ENCODE measurements at places on chromosomes 7 and 10.

- DNase-seq, result peak; percentile 89
Observed at GRCh38 chr7:80942261-80943041, 23.6 kb upstream of the SEMA3C start.

GRCh38 chr10:103545771-103546281 is 52.3 kb downstream of the NEURL1 start:
- no peak for DNase-seq

GRCh38 chr7:22709857-22710256 is 17.1 kb upstream of the IL6 start:
- DNase-seq, result no peak

- DNase-seq, result no peak
Observed at GRCh38 chr10:56258991-56259390, 102.1 kb downstream of the ZWINT start.

GRCh38 chr7:68868978-68869377 is 729.3 kb upstream of the AUTS2 start:
- DNase-seq, result no peak

GRCh38 chr10:77581738-77582137 is 55.9 kb downstream of the KCNMA1 start:
- no peak for DNase-seq

GRCh38 chr10:89857431-89858042 is 156.1 kb downstream of the KIF20B start:
- DNase-seq, result no peak

DNA sequence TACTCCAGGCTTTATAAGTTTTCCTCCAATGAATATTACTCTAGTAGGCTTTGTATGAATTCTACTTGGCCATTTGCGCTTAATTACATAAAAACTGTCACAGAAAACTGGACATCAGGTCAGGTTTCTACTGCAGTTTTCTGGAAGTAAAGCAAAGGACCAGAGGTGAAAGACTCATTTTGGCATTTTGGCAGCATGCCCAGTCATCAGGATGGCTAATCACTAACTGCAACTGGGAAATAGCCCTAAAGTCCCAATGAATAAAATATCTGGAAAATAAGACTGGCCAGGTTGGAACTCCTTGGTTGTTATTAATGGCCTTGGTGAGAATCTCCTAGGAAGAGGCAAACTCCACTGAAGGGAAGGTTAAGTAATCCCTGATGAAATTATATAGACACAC is 75.5 kb downstream of the COPG2 start:
- DNase-seq, result no peak

DNA sequence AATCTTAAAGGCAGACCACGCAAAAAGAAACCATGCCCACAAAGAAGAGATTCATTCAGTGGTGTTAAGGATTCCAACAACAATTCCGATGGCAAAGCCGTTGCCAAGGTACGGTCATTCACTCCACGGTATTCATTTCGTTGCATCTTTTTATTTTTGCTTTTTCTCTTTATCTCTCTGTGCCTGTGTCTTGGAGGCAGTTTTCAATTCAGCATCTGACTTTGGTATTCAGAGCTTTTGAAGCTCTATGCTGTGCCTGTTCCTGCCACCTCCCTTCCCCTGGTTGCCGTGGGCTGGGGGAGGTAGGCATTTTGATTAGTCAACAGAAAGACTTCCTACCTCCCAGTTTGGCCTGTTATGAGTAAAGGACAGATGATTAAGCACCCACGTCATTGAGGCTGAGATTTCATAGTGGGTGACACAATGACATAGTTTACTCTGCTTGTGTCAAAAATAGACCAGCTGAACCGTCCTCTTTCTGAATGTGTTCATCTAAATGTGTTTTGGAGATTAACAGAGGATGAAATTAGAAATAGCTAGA is 149.5 kb downstream of the ARID5B start:
- DNase-seq, result no peak

- no peak for DNase-seq
Observed at GRCh38 chr7:129530795-129531391, 28.6 kb downstream of the SMKR1 start.

GRCh38 chr10:99234041-99234790 is 1.4 kb downstream of the HPSE2 start:
- DNase-seq, result no peak

DNA sequence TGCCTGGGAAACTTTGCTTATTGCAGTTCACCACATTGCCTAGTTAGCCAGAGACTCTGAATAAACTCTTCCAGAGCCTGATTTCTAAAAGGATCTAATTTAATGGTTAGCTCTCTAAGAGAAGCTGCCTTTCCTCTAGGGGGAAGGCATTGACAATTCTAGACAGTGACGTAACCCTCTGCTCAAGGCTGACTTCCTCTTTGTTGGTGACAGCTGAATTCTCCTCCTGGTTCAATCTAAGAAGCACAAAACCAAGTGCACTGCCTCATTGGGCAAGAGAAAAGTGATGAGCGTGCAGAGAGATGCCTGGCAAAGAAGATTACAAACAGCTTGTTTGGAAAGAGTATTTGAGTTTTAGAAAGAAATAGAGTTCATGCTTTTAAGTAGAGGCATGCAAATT is 102.7 kb downstream of the MACC1 start:
- peak; percentile 57 for DNase-seq

- no peak for DNase-seq
Observed at GRCh38 chr7:77933394-77933793, 134.8 kb downstream of the PHTF2 start.

DNA sequence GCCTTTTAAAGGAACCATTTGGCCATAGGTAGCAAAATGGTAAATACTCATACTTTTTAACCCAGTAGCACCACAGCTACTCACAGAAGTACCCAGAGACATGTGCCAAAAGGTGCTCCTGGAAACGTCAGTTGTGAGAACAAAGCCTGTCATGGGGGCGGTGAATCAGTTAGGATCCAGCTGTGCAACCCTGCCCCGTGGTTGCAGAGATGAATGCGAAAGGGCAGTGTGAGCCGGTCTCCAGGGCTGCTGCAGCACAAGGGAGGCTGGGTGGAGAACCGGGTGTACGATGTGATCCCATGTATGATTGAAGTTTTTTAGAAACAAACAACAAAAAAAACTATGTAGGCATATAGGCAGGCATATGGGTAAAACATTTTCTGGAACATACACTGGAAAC is 1.3 kb upstream of the LRRC18 start:
- DNase-seq, result no peak

DNA sequence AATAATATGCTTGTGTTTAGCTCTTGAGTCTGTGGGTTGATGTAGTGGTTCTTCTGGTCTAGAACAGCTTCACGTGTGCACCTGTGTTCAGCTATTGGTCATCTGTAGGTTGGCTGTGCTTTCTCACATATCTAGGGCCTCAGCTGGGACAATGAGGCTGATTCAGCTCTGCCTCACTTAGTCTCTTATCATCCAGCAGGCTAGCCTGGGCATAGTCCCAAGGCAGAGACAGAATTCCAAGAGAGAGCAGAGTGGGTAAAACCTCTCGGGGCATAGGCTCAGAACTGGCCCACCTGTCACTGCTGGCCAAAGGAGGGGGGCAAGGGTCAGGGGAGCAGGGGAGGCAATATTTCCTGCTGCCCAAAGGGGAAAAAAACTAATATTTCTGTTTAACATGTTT is 32.0 kb upstream of the MXI1 start:
- DNase-seq, result no peak

DNA sequence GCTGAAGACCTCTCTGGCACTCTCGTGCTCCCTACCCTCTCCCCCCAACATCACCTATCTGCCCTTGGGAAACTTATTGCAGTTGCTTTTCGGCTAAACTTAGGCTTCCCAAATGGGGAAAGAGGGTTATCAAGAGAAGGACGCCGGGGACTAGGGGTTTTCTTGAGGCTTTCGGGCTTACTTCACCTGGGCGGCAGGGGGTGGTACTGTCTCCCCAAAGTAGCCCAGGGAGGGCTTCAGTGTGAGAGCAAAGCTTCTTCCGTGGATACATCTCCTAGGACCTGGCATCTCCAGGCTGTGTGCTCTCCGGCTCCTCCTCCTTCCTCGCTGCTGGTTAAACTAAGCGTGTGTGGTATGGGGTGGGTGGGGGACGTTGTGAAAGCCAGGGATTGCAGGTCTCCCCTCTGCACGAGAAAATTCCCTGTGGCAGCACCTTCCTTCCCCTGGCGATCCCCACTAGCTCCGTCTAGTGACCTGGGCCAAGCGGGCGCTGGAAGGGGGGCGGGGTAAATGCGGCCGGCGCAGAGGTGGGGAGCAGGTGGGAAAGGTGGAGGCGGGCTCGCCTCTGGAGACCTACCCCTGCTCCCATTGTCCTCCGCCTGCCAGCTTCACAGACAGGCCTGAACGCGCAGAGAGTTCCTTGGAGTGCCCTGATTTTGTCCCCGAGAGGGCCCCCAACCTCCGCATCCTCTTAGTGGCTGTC is 1.1 kb downstream of the PLXDC2 start:
- no peak for DNase-seq

DNA sequence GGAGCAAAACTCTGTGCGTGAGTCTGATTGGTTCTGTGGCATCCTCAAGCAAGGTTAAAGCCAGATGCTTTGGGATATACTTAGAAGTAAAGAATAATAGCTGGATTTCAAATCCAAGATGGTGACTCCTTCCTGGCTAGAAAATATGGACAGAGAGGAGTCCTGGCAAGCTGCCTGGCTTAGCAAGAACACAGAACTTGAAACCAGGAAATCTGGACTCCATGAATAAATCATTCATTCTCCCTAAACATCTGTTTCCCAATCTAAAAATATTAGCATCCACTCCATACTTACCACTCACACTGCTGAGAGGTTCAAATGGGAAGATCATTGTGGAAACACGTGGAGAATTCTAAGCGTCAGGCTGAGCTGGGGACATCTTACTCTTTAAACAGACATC is 1074.1 kb upstream of the AUTS2 start:
- no peak for DNase-seq

DNA sequence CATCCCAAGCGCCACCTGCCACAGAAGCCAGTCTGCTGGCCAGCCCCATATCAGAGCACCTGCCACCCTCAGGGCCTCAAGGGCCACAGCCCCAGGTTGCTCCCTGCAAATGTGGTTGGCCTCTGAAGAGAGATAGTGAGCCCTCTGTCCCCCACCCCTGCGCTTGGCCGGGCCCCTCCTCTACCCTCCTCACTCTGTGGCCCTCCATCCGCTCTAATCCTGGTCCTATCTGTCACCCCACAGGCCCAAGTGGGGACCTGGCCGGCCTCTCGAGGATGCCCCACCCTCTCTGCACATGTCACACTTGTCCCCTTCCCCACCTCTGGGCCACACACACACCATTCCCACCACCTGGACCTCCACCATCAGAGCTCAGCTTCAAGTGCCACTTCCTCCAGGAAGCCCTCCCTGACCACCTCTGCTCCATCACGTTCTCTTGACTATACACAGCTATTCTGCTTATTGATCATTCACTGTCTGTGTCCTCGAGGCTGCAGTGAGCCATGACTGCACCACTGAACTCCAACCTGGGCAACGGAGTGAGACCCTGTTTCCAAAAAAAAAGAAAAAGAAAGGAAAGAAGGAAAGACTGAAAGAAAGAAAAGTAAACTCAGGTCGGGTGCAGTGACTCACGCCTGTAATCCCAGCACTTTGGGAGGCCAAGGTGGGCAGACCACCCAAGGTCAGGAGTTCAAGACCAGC is 42.4 kb downstream of the TNRC18 start:
- no peak for DNase-seq

- no peak for DNase-seq
Observed at GRCh38 chr7:28490831-28491230, 78.5 kb downstream of the CREB5 start.

DNA sequence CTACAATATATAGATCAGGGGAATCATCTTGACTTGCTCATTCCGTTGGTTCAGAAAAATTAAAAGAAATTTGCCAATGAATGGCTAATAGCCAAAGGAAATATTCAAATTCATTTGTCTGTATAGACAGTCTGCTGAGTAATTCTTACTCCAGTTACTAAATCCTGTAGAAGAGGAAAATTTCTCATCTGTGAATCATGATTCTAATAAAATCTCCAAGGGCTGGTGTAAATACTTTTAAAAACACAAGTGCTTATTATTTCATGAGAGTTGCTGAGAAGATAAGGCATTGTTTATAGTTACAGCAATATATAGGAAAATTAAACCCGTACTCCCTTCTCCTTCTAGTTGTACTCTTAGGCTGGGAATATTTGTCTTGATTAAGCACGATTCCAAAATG is 53.0 kb downstream of the WNT2 start:
- no peak for DNase-seq

GRCh38 chr7:30348083-30348560 is 63.7 kb downstream of the ZNRF2 start:
- DNase-seq, result peak; percentile 98

DNA sequence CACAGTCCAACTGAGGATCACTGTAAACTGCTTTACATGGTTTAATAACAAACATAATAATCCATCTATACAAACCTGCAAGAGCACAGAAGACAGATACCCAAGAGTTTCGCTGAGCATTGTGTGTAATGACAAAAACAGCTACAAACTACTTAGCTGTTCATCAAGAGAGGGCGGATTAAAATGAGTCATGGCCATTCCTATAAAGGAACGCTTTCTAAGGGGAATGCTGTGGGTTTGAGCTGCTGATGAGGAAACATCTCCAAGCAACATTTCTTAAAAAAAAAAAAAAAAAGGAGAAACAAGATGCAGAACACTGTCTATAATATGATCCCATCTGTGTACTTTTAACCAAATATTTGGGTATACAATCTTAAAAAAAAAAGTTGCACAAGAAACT is 33.8 kb downstream of the VOPP1 start:
- DNase-seq, result no peak

Measured in SK-N-MC (cell line).